ENCODE measurements at places on chromosomes 16 and 17. TPM values are rescaled to one million over a fixed set of nuclear protein-coding genes. Genes with fewer than 3 reads are reported as not detected.

HSF4 gene
- 3.0 TPM for total RNA-seq

KRT28 gene
- not detected for total RNA-seq

ZP2 gene
- total RNA-seq = not detected

HOXB7 gene
- 1.7 TPM for total RNA-seq

DNA sequence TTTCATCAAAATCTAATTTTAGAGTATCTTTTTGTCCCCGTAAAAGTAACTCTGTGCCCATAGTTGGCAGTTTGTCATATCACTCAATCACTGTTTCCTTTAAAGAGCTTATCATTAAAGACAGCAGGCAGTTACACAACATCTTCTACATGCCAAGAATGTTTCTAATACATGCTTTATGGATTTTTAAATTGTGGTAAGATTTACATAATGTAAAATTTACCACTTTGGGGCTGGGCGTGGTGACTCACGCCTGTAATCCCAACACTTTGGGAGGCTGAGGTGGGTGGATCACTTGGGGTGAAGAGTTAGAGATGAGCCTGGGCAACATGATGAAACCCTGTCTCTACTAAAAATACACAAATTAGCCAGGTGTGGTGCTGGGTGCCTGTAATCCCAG lies 687.2 kb downstream of the WWOX start:
- DNase-seq = peak; percentile 41

DNA sequence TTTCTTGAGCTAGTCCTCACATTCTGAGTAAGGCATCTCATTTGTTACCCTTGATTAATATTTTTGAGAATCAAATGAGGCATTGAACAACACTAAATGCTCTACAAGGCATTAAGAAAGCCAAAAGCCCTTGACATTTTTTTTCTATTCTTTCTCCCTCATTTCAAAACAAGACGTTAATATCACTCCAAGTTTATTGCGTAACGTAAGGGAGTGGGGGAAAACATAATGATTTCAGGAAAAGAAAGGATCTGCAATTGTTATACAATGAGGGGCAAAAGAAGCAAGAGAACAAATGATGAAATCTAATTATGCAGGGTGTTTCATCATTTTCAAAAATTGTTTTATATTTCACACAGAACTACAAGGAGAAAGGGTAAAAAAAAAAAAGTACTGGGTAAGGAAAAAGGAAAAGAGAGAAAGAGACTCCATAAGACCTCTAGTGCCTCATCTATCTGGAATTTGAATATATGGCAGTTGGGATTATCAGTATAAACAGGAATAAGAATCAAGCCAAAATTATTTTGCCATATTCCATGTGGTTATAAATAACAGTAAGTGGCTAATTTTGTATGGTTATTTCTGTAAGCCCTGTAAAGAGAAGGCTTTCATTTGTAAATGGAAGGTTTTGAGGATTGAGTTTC lies 163.0 kb downstream of the ABCA8 start:
- DNase-seq = peak; percentile 82

DNA sequence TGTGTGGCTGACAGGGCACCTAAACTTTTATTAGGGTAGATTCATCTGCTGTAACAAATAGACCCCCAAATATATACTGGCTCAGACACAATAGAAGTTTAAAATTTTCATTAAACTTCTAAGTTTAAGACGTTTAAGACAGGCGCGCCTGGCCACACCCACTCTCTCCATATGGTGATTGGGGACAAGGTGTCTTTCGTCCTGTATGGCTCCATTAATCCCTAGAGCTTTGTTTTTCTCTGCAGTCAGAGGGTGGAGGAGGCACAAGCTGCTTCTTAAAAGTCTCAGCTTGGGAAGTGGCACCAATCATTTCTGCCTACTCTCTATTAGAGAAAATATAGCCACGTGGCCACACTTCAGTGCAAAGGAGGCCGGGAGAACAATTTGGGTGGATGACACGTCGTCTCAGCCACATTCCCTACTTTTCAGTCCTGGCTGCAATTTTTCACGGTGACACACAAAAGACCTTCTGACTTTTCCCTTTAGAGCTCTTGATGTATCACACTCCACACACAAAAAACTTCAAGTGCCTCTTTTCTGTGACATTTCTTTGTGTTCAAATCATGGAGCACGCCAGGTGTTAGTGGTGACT lies 125.5 kb upstream of the CACNG3 start:
- DNase-seq = no peak

DNA sequence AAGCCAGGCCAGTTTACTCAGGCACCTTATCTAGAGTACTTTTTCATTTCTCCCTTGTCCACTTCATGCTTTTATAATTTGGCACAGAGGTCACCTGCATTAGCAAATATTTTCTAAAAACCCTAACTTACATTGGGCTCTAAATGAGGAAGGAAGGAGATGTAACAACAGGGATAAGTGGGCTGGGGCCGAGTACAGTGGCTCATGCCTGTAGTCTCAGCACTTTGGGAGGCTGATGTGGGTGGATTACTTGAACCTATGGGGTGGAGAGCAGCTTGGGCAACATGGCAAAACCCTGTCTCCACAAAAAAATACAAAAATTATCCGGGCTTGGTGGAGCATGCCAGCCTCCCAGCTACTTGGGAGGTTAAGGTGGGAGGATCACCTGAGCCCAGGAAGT lies 55.9 kb downstream of the TMEM100 start:
- no peak for DNase-seq

DNA sequence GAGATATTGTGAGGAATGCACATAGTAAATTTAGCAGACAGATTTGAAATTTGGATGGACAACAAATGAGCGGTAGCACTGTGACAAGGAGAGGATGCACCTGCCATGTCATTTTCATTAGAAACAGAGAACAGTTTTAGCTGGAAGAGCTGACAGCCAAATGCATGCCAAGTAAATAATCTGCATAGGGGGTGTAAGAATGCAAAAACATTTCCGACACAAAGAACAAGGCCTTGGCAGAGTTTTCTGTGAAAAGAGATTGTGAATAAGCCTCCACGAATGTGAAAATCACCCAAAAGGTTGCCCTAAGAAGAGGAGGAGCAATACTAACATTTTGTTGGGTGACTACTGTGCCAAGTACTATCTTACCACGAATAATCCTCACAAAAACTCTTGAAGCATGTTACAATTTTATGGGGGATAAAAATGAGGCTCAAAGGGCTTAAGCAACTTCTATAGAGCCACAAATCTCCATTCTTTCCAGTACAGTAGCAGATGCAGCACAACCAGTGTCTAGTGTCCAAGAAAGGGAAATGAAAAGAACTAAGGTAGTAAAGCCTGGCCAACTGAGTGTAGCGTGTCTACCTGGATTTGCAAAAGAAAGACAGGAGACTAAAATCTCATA lies 28.3 kb downstream of the TMEM100 start:
- no peak for DNase-seq

DNA sequence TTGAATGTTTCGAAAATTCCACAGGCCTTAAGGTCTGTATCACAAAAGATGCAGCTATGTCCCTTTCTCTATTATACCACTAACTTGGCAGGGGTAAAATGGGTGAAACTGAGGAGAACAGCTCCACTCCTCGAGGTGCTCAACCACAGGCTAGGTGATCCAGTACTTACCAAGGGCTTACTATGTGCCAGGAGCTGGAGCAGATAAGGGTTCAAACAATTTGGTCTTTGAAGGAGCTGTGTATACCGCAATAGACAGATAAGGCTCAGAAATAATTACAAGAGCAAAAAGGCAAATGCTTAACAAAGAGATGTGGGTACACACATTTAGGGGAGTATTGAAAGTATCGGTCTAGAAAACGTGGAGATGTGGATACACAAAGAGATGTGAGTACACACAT lies 1.5 kb downstream of the XPO6 start:
- no peak for DNase-seq

GRCh38 chr17:8588877-8589554 lies 41.5 kb downstream of the MYH10 start:
- DNase-seq = no peak

GRCh38 chr16:12341423-12341822 lies 364.9 kb downstream of the SNX29 start:
- DNase-seq = peak; percentile 54

- peak; percentile 42 for DNase-seq
Observed at GRCh38 chr16:1297018-1297696, 12.3 kb upstream of the UBE2I start.

All from fibroblast of villous mesenchyme (primary cell).